ENCODE measurements at places on chromosomes 4 and X.

DNA sequence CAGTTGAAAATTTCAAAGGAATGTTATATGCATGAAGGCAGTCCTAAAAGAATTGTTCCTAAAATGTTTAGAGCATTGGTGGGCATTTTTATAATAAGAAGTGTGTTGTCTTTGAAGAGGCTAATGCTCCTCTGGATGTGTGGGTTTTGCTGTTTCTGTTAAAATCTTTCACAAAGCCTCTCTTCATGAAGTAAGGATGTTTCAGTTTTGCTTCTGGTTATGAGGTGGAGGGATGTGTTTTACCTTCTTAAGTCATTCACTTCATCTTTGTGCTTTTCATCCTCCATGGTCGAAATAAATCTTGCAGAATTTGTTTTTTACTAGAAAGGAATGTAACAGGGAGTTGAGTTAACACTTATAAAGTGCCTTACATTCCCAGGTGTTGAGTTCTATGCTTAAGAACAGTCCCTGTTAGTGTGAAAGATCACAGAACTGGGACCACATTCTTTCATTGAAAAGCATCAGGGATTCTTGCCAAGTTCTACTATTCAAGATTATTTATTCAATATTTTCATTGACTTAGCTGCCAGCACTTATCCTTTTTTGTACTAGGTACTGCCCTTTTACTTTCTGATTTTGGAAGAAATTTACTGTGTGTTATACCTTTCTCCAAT lies 21.1 kb downstream of the FHIP1A start:
- DNase-seq: no peak

DNA sequence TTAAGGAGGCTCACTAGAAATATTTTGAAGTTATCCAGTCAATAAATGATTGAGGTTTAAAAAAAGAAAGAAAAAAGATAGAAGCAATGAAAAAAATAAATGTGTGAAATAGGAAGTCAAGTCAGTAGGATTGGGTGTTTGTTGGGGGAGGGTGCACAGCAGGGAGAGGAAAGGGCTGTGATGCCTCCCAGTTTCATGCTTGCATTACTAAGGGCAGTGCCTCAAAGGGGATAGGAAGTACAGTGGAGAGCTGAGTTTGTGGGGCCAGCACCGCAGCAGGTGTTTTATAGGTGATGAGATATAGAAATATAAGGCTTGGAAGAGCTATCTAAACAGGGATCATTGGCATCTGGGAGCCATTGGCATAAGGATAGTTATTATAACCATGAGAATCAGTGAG lies 919.2 kb downstream of the STIM2 start:
- no peak for DNase-seq

GRCh38 chr4:110292994-110293744 lies 94.8 kb upstream of the ELOVL6 start:
- no peak for DNase-seq

GRCh38 chrX:87528487-87528886 lies 10.9 kb downstream of the KLHL4 start:
- no peak for DNase-seq

DNA sequence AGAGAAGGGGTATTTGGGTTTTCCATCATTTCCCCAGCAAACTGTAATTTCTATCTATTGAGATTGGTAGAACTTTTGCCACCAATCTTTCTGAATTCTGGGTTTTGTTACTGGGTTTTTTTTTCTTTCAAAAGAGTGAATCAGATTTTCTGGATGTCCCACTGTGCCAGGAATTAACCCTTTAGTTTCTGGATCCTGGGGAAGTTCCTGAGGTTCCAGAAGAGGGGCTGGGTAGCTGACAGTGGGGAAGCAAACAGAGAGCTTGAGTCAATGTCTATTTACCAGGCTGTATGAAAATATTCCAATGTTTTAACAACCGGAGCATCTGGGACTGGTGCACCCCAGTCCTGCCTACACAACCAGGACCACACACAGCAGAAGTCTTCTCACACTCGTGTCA lies 25.8 kb upstream of the SOD3 start:
- no peak for DNase-seq

DNA sequence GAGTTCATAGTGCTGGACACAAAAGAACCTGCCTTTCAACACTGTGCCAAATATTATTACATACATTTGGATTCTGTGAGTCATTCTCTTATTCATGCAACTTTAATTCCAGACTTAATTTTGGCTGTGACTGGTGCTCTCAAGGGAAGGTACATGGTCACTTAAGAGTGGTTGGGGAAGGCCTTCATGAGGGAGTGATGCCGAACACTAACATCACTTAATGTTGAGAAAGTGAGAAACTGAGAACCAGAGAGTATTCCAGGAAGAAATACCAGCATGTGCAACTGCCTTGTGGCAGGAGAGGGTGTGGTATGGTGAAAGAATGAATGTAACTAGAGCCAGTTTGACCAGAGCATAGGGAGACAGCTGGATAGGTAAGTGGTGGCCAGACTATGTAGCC lies 41.5 kb upstream of the FHDC1 start:
- DNase-seq: no peak

DNA sequence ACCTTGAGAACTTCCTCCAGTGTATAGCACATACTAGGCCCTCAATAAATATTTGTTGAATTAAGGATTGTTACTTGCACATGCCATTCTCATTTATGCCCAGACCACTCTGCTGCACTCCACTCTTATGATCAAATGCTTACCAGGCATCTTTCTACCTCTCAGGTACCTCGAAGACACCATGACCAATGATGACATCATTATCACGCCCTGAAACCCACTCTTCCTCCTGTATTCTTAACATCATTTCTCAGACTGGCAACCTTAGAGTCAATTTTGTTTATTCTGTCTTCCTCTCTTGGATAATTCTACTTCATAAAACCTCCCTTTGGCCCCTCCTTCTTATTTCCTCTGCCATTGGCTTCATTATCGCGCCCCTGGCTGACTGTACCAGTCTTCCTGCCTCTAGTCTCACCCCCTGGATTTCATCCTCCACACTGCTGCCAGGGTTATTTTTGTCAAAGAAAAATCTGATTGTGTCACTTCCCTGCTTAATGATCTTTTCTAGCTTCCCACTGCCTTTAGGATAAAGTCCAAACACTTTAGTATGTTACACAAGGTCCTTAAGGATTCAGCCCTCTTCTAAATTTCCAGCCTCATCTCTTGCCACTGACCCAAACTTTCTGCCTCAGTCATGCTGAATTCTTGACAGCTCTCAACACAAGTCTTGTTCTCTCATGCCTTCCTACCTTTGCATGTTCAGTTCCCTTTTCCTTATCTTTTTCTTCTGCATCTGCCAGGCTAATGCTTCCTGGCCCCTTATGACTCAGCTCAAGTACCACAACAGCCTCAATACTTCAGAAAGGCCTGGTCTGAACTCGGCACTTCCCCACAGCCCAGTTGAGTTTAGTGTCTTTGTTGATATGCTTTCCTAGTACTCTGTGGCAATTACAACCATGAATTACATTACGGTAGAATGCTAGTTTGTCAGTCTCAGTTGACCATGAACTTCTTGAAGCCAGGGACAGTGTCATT lies 45.8 kb downstream of the HDAC8 start:
- DNase-seq: no peak

DNA sequence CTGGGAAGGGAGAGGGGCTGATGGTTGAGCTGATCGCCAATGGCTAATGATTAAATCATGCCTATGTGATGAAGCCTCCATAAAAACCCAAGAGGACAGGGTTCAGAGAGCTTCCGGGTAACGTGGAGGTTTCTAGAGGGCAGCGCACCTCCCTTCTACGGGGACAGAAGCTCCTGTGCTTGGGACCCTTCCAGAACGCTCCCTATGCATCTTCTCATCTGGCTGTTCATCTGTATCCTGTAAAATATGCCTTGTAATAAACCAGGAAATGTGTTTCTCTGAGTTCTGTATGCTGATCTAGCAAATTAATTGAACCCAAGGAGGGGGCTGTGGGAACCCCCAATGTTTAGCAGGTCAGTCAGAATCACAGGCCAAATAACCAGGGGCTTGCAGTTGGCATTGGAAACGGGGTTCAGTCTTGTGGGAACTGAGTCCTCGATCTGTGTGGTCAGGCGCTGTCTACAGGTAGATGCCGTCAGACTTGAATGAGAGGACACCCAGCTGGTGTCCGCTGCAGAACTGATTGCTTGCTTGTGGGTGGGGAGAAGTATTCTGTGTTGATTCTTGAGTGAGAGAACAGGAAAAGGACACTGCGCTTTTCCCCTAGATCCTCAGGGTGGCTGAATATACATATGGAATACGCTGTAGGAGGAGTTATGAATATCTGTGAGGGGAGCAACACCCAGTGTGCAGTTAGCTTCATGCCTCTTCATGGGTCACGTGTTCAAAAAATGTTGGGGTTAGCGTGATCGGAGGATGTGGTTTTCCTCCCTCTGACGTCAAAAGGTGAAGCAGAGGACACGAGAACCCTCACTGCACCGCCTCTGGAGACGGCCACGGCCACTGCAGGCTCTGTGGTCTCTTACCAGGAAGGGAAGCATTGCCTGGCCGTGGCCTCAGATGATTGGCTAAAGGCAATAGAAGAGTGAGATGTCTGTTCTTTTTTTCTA lies 29.2 kb downstream of the HTT-AS start:
- DNase-seq: peak; percentile 94

GRCh38 chr4:108702960-108703359 lies 52.6 kb downstream of the OSTC start:
- DNase-seq: no peak

GRCh38 chr4:54231768-54232688 lies 2.9 kb downstream of the PDGFRA start:
- no peak for DNase-seq

DNA sequence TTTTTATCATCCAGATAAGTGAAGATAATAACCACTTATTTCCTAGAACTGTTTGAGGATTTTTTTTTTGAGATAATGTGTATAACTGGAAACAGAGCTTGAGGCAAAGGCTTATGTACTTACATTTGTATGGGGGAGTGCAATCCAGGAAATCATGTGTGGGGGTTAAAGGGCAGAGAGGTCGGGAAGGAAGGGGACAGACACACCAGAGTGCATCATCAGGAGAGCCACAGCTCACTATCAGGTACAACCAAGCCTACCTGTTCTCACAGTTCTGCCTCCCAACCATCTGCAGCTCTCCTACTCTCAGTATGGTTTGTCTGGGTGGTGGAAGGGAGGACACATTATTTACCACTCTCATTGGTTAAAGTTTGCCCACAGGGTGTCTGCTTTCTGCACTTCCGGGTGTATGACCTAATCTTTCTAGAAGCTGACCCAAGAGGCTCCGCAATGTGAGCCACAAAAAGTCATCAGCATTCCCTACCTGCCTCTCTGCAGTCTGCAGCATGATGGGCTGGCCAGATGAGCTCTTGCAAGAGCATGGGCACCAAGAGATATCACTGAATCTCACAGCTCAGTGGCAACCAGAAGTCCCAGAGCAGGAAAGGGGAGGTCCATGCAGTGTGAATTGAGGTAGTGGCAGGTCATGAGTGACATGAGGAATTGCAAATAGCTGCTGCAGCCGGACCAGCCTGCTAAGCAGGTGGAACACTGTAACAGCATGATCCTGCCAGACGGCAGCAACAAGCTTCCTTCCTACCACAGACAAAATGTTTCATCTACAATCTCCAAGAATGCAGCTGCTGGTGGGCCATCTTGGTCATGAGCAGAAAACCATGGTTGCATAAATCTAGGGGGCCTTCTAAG lies 36.9 kb upstream of the SPRY1 start:
- DNase-seq: no peak

GRCh38 chrX:69457756-69458155 lies 46.4 kb upstream of the NALF2 start:
- no peak for DNase-seq

- no peak for DNase-seq
Measured at GRCh38 chr4:55355555-55355954, 9.5 kb downstream of the SRD5A3 start.

GRCh38 chr4:78095081-78095480 lies 38.0 kb downstream of the FRAS1 start:
- no peak for DNase-seq

DNA sequence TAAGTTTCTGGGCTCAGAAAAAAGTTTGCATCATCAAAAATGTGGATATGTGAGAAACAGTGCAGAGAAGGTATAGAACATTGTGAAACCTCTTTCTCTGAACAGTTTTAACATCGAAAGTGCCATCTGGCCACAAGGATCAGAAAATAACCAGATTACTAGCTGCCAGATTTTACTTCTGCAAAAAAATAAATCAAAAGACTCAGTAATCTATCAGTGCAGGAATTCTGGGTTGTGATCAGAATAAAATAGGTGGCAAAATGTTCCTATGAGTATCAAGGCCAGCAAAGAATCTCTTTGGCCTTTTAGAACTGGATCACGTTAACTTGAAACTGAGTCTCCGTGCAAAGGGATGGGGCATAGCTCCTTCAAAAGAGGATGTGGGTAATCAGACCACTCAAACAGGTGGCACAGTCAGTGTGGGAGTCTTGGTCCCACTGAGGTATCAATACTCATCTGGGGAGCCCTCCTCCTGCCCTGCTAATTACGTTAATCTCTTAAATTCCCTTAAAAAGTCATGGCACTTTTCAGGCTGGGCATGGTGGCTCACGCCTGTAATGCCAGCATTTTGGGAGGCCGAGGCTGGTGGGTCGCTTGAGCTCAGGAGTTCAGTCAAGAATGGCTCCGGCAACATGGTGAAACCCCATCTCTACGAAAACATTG lies 26.7 kb upstream of the RBM47 start:
- peak; percentile 63 for DNase-seq

DNA sequence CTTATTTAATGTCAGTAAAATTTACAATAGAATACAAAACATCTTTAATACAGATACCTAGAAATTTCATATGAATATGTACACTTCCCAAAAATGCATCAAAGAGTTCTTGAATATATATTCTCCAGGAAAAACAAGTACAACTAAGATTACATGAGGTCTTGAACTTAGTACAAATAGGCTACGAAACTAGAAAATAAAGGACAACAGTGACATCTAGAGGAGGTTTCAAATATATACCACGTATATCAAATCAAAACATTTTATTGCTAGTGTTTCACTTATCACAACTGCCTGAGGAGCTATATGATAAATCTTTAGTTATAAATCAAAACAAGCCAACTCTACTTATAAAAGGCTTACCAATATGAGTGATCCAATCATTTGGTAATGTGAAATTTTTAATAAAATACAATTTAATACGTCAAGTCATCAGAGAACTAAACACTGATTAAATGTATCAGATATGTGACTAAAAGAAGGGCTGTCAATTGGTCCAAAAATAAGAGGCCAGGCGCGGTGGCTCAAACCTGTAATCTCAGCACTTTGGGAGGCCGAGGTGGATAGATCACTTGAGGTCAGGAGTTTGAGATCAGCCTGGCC lies 36.6 kb downstream of the ANAPC10 start:
- DNase-seq: no peak

GRCh38 chr4:15149839-15150592 lies 147.7 kb downstream of the CPEB2 start:
- peak; percentile 41 for DNase-seq

DNA sequence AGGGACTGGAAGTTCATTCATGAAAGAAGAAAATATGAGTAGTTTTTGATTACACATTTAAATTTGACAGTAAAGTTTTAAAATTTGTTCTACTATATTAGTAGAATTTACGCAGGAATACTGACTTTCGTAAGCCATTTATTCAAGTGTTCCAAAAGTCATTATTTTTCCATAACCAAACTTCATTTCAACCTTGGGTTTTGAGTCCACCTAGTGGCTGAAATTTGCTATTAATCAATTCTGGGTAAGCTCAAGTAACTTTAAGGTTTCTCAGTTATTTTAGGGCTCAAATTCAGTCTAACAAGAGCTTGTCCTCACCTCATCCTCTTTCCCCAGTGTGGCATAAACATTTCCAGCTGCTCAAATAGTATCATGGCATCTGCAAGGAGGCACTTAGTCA lies 175.4 kb downstream of the SH3BGRL start:
- no peak for DNase-seq

GRCh38 chr4:150699599-150699998 lies 117.6 kb downstream of the MAB21L2 start:
- no peak for DNase-seq

- no peak for DNase-seq
Measured at GRCh38 chr4:23934915-23935314, 45.1 kb upstream of the PPARGC1A start.

Data from activated CD8-positive, alpha-beta memory T cell treated with anti-CD3 and anti-CD28 coated beads, Interleukin-2, amount 10 ng/mL, durations not matched to agents 7 days and 5 days (primary cell).